ENCODE measurements at places on chromosomes 3 and 15.

DNA sequence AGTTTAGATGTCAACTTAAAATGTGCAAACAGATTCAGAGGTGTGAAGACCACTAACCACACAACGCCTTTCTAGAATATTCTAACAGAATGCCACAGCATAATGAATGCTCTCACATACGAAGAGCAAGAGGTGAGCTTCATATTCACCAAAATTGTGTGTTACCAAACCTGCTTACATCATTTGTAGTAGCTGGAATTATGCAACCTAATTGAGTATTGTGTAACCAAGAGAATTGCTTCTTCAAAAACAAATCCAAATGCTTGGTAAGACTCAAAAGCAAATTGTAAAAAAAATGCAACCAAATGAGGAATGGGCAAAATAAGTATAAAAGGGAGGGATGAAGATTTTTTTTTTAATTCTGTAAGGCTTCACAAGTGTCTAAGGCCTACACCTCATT, 160.7 kb downstream of the TAFA4 start:
- no peak for DNase-seq

- DNase-seq: no peak
Observed at GRCh38 chr3:2921903-2922302, 188.3 kb downstream of the IL5RA start.

DNA sequence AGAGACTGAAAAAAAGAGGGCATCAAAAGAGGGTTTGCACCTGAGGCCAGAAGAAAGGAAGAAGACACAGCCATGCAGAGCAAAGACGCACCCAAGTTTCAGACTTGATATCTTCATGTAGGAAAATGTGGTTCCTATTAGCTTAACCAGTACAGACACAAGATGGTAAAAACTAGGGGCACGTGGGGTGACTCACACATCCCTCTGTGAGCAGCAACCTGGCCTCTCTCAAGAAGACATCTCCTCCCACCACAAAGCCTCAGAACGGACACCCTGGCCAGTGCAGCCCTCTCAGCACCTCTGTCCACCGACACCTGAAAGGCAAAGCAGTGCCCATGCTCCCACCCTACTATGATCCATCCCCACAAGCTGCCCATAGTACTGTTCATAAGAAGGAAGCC, 33.3 kb downstream of the GLB1 start:
- DNase-seq: no peak

- no peak for DNase-seq
Observed at GRCh38 chr3:187678726-187679268, 8.6 kb upstream of the SST start.

- DNase-seq: no peak
Observed at GRCh38 chr15:69224383-69224782, 63.9 kb downstream of the GLCE start.

GRCh38 chr3:45417930-45418847, 29.8 kb downstream of the LARS2 start:
- DNase-seq: no peak

GRCh38 chr3:196232154-196232881, 16.0 kb downstream of the SLC51A start:
- no peak for DNase-seq

- no peak for DNase-seq
Observed at GRCh38 chr15:90970274-90970673, 15.6 kb downstream of the RCCD1 start.

DNA sequence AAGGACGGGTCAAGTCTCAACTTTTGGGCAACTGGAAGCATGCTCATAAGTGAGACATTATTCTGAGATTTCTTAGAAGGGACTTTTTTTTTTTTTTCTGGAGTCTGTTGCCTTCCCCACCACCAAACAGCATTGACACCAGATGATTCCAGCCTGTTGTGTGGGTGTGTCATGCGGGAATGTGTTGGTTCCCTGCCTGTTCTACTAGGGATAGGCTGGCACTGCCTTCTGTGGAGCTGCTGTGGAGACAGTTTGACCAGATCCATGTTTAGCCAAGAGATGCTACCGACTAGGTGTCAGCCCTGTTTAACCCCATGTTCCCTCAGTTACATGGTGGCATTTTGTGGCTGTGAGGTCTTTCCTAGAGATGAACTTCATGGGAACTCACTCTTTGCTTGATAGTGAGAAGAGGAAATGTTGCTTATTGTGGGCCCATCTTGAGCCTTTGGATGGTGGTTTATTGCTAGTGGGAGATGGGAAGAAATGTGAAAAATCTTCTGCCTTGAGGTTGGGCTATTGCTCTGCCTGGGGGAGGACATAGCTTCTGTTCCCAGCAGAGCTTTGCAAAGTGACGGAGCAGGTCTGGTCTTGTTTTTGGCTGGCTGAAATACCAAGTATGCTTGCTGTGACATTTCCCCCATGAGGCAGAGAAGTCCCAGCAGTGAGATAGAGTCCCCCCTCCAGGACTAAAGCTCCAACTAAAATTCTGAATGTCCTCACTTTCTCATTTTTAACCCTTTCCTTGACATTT, 31.3 kb downstream of the TRAK1 start:
- DNase-seq: peak; percentile 4

DNA sequence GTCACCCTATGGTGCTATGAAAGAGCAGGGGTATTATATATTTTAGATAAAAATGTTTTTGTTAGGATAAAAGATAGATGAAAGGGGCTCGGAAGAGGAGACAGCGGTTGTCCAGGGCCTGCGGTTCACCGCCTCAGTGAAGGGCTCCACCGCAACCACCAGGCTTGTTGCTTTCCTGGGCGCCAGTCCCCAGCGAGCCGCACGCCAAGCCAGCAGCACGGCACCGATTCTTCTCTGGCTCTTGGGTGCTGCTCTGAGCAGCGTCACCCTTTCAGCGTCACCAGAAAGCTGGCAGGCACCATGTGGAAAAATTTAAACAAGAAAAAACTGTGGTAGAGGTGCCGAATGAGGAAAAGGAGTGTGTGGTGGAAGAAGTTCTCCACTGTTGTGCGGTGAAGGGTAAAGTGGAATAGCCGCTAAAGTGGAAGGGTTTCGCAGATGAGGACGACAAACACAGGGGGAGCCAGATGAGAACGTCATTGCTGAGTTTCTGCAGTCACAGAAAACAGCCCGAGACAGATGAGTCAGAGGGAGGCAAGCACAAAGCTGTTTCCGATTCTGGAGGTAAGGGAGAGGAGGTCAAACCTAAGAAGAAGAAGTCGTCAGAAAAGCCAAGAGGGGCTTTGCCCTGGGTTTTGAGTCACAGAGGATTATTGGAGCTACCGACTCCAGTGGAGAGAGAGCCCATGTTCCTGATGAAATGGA, 569.2 kb downstream of the ZBBX start:
- no peak for DNase-seq
